ENCODE measurements at places on chromosomes 16 and 17.

DNA sequence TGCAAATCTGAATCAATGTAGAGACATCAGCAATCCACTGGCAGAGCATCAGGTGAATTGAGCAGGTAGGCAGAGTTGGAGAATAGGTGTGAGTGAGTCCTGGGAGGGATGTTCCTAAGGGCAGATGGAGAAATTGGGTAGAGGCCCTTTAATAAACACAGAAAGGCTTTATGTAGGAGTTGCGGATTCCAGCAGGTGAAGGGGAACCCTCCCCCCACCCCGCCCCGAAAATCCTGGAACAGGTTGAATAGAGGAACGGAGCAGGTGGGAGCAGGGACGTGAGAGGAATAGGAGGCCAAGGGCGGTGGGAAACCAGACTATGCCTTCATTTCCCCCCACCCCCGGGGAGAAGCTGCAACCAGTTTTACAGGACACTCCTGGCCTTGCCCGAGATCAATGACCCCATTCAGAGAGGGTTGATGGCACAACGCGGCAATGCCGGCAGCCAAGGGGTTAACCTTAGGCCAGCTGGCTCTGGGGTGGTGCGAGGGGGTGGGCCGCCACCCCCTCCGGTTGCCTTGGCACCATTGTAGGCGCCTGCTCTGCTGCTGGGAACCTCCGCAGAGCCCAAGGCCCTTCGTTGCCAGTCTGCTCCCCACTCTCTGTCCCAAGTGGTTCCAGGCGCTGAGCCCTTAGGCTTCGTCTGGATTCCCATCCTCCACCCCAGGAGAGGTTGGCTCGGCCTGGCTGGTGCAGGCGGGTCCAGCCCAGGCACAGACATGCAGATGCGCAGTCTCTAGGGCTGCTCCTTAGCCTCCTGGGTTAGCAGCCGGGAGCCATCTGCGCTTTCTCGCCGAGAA lies 814 bp upstream of the RUNDC3A start:
- DNase-seq = no peak

DNA sequence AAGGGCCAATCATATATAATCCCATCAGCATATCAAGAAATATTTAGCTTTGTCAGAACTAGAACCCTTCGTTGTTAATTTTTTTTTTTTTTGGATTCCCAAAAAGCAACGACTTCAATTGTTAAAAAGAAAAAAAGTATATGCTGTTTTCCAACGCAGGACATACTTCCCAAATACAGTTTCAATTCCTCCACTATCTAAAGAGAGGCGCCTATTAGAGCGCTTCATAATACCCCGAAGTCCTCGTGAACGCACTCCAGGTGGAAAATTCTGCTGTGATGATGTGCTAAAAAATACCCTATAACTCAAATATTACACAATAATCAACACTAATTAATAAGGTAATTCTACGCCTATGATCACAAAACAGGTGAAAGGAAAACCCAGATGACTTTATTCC lies 20.8 kb downstream of the GNA13 start:
- no peak for DNase-seq

DNA sequence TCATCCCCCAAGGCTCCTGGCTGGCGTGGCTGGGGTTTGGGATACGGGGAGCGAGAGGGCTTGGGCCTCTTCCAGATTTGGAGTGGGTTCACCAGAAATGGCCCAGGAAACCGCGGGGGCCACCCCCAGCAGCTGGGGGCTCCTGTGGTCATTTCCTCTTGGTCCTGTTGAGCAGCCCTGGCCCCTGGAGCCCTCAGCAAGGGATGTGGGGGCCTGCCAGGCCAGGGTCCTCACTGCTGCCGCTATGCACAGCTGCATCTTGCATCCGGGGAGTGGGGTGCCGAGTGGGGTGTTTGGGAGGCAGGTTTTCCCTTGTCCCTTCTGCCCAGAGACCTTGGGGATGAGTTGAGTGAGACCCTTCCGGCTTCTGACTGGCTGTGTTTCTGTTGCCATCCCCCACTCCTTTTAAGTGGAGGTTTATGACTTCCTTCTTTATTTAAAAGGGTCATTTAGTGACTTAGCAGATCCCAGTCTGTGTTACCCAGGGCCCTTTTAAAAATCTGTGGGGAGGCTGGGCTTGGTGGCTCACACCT lies 319.8 kb downstream of the SEC14L1 start:
- DNase-seq = no peak

- DNase-seq = no peak
Observed at GRCh38 chr17:44971776-44972483, 3.8 kb upstream of the C1QL1 start.

DNA sequence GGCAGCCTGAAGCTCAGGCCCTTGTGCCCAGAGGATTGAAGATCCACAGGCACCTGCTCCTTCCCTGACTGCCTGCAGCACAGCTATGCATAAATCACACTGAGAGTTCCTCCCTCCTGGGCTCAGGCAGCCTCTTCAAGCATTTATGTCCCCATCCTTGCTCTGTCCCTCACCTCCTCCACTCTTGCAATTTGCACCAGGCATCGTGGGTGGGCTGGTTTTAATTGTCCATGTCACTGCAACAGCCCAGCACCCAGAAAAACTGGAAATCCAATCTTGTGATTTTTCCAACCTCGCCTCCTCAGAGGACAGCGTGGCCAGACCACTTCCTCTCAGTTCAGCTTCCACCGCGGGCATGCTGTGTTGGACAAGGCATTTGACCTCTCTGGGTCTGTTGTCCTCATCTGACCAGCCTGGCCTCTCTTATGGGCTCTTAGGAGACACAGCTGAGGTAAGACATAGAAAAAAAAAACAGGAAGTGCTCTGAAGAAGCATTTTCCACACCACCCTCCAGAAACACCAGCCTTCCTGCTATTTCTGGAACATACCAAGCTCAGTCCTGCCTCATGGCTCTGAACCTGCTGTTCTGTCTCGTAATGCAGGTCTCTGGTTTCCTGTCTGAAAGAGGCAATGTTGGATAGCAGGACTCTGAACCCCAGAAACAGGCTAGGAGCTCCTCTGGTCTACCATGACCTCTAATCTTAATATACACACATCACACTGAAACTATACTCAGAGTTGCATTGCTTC lies 8.3 kb downstream of the TMEM114 start:
- DNase-seq = no peak

- DNase-seq = no peak
Observed at GRCh38 chr17:59846394-59847165, 46.2 kb downstream of the TUBD1 start.

- DNase-seq = no peak
Observed at GRCh38 chr17:76478730-76479514, 11.5 kb downstream of the AANAT start.

- DNase-seq = no peak
Observed at GRCh38 chr17:78494696-78495330, 82.4 kb downstream of the DNAH17 start.

DNA sequence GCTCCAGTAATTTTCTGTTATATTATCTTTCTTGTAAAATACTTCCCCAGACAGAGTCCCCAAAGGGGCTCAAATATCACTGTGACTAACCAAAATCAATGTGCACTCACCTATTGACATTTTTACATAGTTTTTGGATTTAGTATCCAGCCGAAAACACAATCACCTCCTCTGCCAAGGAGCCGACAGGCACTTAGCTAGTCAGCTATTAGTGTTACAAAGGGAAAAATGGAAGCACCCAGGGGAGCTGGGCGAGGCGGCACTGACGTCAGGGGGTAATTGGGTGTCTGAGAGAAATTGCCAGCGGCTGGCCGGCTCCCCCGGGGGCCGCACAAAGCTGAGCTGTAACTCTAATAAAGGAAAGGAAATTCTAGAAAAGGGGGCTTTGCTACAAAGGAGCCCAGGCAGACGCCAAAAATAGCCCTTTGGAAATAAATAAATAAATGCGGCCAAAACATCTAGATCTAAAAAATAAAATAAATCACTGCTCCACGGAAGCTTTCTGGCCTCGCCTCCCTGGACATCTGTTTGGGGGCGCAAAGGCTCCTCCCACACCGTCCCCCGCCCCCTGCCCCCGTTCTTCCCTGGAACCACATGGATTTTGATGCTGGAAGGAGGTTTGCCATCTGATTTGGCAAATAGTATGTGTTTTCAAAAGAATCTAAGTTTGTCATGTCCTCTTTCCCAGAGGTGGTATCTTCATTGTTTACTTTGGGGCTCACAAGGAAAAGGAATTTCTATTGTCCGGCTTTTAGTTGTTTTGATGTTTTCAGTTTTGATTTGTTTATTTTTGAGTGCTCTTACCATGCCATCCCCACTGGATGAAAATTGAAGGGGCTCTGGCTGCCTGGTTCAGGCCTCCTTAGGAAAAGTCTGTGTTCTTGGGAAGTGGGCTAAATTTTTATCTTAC lies 156.7 kb downstream of the ZNF423 start:
- DNase-seq = no peak

DNA sequence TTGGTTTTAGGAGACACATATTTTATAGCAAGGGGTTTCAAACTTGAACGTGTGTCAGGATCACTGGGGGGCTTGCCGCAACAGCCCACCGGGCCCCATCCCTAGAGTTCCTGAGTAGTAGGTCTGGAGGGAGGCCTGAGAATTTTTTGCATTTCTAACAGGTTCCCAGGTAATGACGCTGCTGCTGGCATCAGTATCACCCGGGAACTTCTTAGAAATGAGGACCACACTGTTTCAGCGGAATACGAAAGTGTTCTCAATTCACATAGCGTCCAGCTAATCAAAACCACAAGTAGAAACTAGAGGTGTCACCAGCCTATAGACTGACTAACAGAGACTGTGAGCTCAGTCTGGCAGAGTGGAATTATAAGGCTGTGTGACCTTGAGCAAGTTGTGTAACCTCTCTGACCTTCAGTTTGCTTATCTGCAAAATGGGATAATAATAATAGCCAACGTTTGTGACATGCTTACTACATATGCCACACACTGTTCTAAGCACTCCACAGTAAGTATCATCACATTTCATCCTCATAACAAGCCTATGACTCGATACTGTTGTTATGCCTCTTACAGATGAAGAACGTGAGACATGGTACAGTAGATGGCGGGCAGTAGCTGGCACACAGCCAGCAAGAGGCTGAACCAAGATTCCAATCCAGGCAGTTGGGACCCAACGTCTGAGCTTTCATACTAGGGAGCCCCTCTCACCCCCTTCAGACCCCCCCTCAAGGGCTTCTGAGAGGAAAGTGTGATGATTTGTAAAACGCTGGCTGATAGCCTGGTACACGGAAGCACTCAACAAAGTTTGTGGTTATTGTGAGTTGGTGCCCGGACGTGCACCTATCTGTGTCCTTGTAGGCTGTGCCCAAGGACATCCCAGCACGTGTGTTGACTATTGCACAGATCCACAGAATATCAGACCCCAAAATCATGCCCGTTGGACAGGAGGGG lies 4.6 kb upstream of the ICAM2 start:
- DNase-seq = no peak

- no peak for DNase-seq
Observed at GRCh38 chr17:3282901-3283300, 15.3 kb downstream of the OR3A1 start.

- DNase-seq = no peak
Observed at GRCh38 chr17:16652847-16653366, 743 bp downstream of the ZNF624 start.

- DNase-seq = no peak
Observed at GRCh38 chr16:69131167-69131838, 1.1 kb downstream of the CHTF8 start.

GRCh38 chr16:72187551-72187950 lies 15.6 kb upstream of the PMFBP1 start:
- no peak for DNase-seq

GRCh38 chr17:64736804-64737492 lies 74.8 kb upstream of the SMURF2 start:
- peak; percentile 23 for DNase-seq

DNA sequence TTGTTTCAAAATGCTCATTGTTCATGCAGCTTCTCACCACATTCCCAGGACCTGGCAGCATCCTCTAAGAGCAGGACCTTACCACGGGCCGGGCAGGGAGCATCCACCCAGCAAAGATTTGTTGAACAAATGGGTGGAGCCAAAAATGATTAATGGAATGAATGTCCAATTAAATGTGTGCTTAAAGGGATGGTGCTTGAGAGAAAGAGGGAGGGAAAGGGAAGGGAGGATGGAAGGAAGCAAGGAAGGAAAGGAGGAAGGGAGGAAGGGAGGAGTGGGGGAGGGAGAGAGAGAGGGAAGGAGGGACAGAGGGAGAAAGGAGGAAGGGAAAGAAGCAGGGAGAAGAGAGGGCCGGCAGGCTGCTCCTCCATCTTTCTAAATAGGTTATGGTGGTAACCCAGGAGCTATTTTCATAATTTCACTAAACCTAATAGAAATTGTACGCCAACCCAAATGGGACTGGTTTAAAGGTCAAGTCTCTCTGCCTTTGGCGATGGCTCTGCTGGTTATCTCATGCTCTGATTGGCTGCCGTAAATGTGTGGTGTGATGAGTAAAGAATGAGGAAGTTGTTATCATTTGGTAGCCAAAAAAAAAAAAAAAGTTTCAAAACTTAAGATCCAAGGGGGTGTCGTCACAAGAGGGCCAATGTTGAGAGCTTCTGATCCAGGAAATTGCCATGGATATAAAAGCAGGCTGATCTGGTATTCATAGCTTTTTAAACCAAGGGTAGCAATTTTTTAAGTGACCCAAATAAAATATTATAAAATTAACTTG lies 126.7 kb upstream of the FOXF1 start:
- DNase-seq = peak; percentile 84

DNA sequence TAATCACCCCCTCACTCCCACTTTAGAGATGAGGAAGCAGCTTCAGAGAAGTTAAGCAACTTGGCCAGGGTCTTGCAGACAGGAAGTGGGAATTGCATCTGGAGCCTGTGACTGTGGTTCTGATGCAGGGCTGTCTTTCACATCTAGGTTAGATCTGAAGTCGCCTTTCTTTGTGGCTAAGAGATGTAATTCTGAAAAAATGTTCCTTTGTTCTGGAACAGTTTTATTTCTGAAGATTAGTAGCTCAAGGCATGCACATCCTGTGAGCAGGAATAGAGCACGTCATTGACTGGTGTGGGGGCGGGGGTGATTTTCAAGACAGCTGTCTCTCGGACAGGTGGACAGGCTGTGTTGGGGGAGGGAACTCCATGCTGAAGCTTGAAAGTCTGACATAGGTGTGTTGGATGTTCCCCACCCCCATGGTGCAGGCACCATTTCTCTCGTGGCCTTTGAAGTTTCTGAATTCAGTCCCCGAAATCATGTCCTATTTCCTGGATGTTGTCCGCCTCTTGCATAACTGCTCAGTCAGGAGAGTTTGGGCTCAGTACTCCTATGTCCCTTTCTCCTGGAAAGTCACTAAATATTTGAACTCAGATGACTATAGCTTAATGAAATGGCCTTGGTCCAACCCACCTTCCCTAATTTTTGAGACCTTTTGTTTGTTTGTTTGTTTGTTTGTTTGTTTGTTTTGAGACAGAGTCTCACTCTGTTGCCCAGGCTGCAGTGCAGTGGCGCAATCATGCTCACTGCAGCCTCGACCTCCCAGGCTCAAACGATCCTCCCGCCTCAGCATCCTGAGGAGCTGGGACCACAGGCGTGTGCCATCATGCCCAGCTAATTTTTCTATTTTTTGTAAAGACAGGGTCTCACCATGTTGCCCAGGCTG lies 21.0 kb upstream of the HERPUD1 start:
- no peak for DNase-seq

DNA sequence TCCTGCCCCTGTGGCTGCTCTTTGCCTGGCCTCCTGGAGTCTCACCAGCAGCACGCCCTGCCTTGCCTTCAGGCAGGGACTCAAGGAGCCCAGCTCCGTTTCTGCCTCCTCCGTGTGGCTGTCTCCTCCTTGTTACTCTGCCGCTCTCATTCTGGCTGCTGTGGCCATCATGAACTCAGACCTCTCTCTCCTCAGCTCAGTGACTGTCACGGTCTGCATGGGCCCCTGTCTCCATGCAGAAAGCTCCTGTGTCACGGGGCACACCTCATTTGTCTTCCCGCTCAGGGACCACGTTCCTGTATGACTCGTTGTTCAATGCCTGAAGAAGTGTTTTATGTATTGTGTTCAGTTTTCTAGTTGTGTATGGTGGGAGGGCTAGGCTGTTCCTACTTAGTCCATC lies 25.3 kb downstream of the RPTOR start:
- DNase-seq = no peak
